ENCODE measurements at places on chromosomes 2 and 18. TPM values are rescaled to one million over a fixed set of nuclear protein-coding genes. Genes with fewer than 3 reads are reported as not detected.
A peak's percentile ranks its signal among the peaks of the same experiment; 100 is the strongest.

- H3K27ac ChIP-seq: no peak overlapping the region
- peaks cover 18% of the 10 kb centered on the region for H3K4me1 ChIP-seq
- DNase-seq: no peak
- H3K36me3 ChIP-seq: no peaks in the 10 kb centered on the region
These were observed 89.7 kb upstream of the MSH2 start for GRCh38 chr2:47313141-47313691.

DNA sequence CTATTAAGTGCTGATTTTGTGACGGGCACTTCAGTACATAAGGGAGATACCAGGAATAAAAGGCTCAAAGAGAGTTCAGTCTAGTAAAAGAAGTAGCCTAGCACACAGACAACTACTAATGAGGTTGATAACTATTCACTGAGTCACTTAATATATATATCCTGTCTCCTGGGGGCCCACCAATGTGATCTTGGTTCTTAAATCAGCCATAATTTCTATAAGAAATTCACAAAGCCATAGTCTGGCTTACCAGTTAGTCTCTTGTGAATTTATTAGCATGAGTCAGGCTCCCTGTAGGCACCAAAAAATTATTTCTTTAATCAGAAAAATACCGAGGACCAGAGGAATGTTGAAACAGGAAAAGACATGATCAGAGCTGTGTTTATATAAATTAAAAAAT, 10.4 kb downstream of the KCNE4 start:
- H3K4me3 ChIP-seq: no peak overlapping the region
- no peak for DNase-seq
- H3K4me1 ChIP-seq: no peaks in the 10 kb centered on the region
- H3K27ac ChIP-seq: no peak overlapping the region
- no peaks in the 10 kb centered on the region for H3K36me3 ChIP-seq

The TDRD15 gene
- not detected for polyA plus RNA-seq

The MMADHC gene
- polyA plus RNA-seq: 84.8 TPM

The MOGAT1 gene
- not detected for polyA plus RNA-seq

The CLK1 gene
- 91.4 TPM for polyA plus RNA-seq

GRCh38 chr2:145723872-145724271, 1204.0 kb upstream of the ZEB2 start:
- no peak overlapping the region for H3K4me3 ChIP-seq
- no peaks in the 10 kb centered on the region for H3K36me3 ChIP-seq
- H3K27me3 ChIP-seq: no peaks in the 10 kb centered on the region

The PREB gene
- polyA plus RNA-seq: 66.7 TPM

DNA sequence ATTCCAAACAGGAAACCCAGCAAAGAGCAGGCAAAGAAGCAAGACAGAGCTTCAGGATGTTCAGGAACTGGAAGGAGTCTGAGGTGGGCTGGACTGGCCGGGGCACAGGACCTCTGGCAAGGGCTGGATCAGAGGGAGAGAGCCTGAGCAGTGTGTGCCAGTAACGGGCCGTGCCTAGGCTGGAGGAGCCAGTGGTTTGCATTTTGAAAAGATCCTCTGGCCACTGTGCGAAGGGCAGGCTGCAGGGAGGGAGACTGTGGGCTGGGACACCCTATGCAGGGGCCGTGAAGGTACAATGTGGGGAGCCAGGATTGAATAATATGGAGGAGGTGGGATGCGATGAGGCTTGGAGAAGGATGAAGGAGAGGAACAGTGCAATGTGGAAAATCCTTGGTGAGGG, 6.2 kb upstream of the SDC1 start:
- no peak overlapping the region for H3K27ac ChIP-seq
- H3K4me3 ChIP-seq: no peak overlapping the region
- peaks cover 3% of the 10 kb centered on the region for H3K4me1 ChIP-seq
- DNase-seq: no peak

The POLR1A gene
- polyA plus RNA-seq: 3.4 TPM

DNA sequence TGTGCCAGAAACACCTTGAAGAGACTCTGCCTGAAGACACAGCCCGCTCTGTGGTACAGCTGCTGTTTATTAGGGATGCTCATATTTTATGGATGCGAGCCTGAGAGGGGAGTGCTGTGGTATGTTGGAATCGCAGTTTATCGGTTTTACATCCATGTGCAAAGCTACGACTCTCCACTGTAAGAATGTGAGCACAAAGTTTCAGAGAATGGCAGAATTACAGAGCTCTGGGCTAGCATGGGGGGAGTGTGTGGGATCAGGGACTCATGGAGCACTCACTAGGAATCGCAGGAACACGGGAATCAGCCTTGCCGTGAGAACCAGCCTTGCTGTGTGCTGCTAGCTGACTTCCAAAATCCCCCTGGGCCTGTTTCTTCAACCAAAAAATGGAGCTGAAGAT, 199.9 kb downstream of the RNF144A start:
- H3K27me3 ChIP-seq: no peaks in the 10 kb centered on the region
- H3K4me3 ChIP-seq: no peak overlapping the region
- no peaks in the 10 kb centered on the region for H3K4me1 ChIP-seq
- no peak for DNase-seq
- no peaks in the 10 kb centered on the region for H3K36me3 ChIP-seq

DNA sequence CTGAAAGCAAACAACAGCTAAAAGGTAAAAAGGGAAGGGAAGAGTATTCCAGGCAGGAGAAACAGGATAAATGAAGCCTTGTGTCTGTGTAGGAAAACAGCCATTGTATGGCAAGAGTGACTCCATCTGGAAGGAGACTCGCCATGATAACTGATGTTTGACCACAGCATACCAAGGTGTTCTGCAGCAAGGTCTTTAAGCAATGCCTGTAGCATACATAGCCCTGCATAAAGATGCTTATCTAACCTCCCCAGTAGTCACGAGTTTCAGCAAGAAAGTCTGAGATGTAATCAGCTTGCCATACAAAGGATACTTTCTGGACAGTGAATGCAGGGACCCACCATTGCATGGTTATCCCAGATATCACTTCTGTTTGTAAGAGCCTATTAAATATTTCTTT, 11.9 kb upstream of the CCNT2 start:
- no peaks in the 10 kb centered on the region for H3K4me1 ChIP-seq
- DNase-seq: no peak
- H3K27ac ChIP-seq: no peak overlapping the region
- no peak overlapping the region for H3K4me3 ChIP-seq

The MLPH gene
- 4.6 TPM for polyA plus RNA-seq

- no peaks in the 10 kb centered on the region for H3K36me3 ChIP-seq
- no peak for DNase-seq
- peaks cover 5% of the 10 kb centered on the region for H3K4me1 ChIP-seq
- no peaks in the 10 kb centered on the region for H3K27me3 ChIP-seq
- no peak overlapping the region for H3K4me3 ChIP-seq
- H3K27ac ChIP-seq: no peak overlapping the region
These were observed 274.5 kb downstream of the LPIN1 start for GRCh38 chr2:12020833-12021469.

DNA sequence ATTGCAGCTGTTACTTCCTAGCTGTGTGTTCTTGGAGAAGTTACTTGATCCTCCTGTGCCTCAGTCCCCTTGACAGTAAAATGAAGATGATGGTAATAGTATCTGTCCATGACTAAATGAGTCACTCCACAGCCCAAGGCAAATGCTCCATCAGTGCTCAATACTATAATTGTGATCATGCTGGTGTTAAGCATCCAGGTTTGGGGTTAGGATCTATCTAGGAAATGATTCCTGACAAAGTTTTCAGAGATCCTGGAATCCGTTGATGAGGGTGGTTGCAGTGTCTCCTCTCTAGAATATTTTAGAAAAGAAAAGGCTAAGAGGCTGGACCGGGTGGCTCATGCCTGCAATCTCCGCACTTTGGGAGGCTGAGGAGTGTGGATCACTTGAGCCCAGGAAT, 2.7 kb upstream of the PRELID3A start:
- no peak overlapping the region for H3K4me3 ChIP-seq
- no peak for DNase-seq
- no peak overlapping the region for H3K27ac ChIP-seq
- H3K4me1 ChIP-seq: no peaks in the 10 kb centered on the region

The CD226 gene
- polyA plus RNA-seq: 0.28 TPM

The LCT gene
- polyA plus RNA-seq: 0.19 TPM

DNA sequence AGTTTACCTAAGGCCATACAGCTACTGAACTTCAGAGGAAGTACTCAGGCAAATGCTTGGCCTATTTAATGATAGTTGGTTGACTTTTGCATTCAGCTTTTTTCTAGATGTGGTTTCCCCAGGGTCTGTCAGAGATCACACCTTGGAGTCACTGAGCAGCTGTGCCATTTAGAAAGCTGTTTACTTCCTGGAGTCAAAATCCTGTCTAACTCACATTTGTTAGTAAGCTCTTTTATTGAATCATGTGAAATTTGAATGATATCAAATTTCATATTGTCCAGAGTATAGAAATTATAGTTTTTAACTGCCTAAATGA, 7.6 kb upstream of the TRIB2 start:
- no peaks in the 10 kb centered on the region for H3K27me3 ChIP-seq
- H3K36me3 ChIP-seq: no peaks in the 10 kb centered on the region
- DNase-seq: no peak
- no peaks in the 10 kb centered on the region for H3K4me1 ChIP-seq

The ANKRD62 gene
- not detected for polyA plus RNA-seq

GRCh38 chr2:113015655-113016054, 10.4 kb downstream of the IL36A start:
- H3K4me3 ChIP-seq: no peak overlapping the region
- H3K27ac ChIP-seq: no peak overlapping the region
- H3K4me1 ChIP-seq: no peaks in the 10 kb centered on the region

The AQP12B gene
- not detected for polyA plus RNA-seq

GRCh38 chr2:138507267-138507666, 5.7 kb downstream of the SPOPL start:
- H3K27me3 ChIP-seq: no peaks in the 10 kb centered on the region
- no peak overlapping the region for H3K27ac ChIP-seq
- no peak for DNase-seq
- no peak overlapping the region for H3K4me3 ChIP-seq
- peaks cover 13% of the 10 kb centered on the region for H3K4me1 ChIP-seq

DNA sequence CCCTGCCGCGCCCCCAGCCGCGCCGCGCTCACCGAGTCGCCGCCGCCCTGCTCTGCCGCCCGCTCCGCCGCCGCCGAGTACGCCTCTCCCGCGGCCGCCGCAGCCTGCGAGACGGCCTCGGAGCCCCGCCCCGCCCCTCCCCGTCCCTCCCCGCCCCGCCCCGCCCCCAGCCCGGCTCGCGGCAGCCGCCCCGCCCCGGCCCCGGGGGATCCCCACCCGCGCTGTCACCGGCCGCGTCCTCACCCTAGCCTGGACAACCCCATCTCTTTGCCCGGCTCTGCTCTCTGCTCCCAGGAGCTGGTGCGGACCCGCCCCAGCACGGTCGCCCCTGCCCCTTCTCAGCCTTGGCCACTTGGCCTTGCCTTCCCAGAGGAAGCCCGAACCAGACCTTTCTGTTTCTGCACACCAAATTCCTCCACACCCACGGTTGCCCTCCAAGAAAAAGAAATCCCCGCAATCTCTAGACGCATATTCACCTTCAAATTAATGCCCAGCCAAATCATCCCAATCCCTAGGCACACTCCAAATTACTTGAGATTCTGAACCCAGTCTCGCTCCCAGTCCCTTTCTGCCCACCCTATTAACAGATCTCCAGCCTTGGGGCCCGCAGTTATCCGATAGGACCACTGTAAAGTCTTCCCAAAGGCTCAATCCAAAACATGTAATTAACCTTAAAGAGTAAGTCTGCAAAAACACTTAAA, at the start of gene CYRIA:
Gene CYRIA, minus strand, starts transcription at position 87 of the 701 bp plus-strand sequence. CDS start 77,715 bp downstream, outside the sequence.
- peak; percentile 71 for DNase-seq
- H3K4me3 ChIP-seq: peak within 1 kb of the TSS; percentile 51
- peaks cover 7% of the 10 kb centered on the region for H3K4me1 ChIP-seq
- H3K27me3 ChIP-seq: no peaks in the 10 kb centered on the region
- no peaks in the 10 kb centered on the region for H3K36me3 ChIP-seq

- no peak for DNase-seq
- H3K36me3 ChIP-seq: no peaks in the 10 kb centered on the region
- H3K27me3 ChIP-seq: no peaks in the 10 kb centered on the region
- no peak overlapping the region for H3K27ac ChIP-seq
- no peak overlapping the region for H3K4me3 ChIP-seq
These were observed 118.5 kb downstream of the RPIA start for GRCh38 chr2:88810017-88810416.

GRCh38 chr18:7630731-7631442, 63.8 kb downstream of the PTPRM start:
- H3K4me1 ChIP-seq: no peaks in the 10 kb centered on the region
- H3K27me3 ChIP-seq: no peaks in the 10 kb centered on the region
- no peak overlapping the region for H3K4me3 ChIP-seq
- H3K36me3 ChIP-seq: no peaks in the 10 kb centered on the region

The HDAC4 gene
- polyA plus RNA-seq: 2.2 TPM

- H3K27ac ChIP-seq: no peak overlapping the region
- H3K36me3 ChIP-seq: no peaks in the 10 kb centered on the region
- H3K4me1 ChIP-seq: no peaks in the 10 kb centered on the region
- H3K27me3 ChIP-seq: no peaks in the 10 kb centered on the region
These were observed 40.8 kb upstream of the CLASP1 start for GRCh38 chr2:121690095-121690494.

The ST8SIA3 gene
- polyA plus RNA-seq: not detected

- DNase-seq: no peak
- H3K27me3 ChIP-seq: no peaks in the 10 kb centered on the region
- no peaks in the 10 kb centered on the region for H3K36me3 ChIP-seq
- peaks cover 6% of the 10 kb centered on the region for H3K4me1 ChIP-seq
- peak overlapping the region; percentile 97 for H3K4me3 ChIP-seq
These were observed 15.3 kb downstream of the NMUR1 start for GRCh38 chr2:231514951-231515297.

DNA sequence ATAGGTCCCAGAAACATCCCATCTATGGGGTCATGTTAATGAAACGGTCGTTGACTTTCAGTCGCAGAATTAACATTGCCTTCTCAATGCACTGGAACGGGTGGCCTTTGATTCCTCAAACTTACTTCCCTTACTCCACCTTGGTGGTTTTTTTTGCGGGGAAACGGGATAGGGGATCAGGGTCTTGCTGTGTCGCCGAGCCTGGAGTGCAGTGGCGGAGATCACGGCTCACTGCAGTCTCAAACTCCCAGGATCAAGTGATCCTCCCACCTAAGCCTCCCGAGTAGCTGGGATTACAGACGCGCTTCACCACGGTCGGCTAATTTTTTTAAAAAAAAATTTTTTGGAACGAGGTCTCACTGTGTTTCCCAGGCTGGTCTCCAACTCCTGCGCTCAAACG, 754 bp downstream of the ATG16L1 start:
- H3K4me3 ChIP-seq: peak overlapping the region; percentile 95
- H3K27me3 ChIP-seq: no peaks in the 10 kb centered on the region
- H3K36me3 ChIP-seq: no peaks in the 10 kb centered on the region
- peaks cover 5% of the 10 kb centered on the region for H3K4me1 ChIP-seq
- H3K27ac ChIP-seq: no peak overlapping the region

- DNase-seq: no peak
- no peak overlapping the region for H3K27ac ChIP-seq
- no peak overlapping the region for H3K4me3 ChIP-seq
- H3K4me1 ChIP-seq: peaks cover 4% of the 10 kb centered on the region
- no peaks in the 10 kb centered on the region for H3K27me3 ChIP-seq
These were observed 85.8 kb downstream of the LIPG start for GRCh38 chr18:49647496-49648168.

The CDH7 gene
- not detected for polyA plus RNA-seq

- no peaks in the 10 kb centered on the region for H3K36me3 ChIP-seq
- no peaks in the 10 kb centered on the region for H3K27me3 ChIP-seq
- no peak overlapping the region for H3K4me3 ChIP-seq
- no peaks in the 10 kb centered on the region for H3K4me1 ChIP-seq
These were observed 776.8 kb upstream of the SOX11 start for GRCh38 chr2:4915357-4915756.

The ALPG gene
- polyA plus RNA-seq: not detected
